ENCODE measurements at places on chromosomes 2 and 18.

DNA sequence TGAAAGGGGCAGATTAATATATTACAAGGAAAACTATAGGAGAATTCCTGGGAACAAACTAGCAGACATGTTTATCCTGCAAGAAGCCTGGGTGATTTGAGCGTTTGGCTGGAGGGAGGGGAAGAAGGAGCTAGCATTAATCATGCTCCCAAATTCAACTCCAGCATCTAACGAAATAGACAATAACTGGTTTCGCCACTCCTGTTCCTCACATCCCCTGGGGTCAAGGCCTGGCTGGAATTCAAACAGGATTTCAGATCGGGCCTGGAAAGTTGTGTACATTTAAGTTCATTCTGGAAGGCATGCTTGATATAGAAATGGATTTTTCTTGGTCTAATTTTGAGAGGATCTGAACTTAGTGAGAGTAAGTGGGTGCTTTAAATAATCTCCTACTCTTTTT is 126.1 kb upstream of the CTAGE1 start:
- no peak for DNase-seq

DNA sequence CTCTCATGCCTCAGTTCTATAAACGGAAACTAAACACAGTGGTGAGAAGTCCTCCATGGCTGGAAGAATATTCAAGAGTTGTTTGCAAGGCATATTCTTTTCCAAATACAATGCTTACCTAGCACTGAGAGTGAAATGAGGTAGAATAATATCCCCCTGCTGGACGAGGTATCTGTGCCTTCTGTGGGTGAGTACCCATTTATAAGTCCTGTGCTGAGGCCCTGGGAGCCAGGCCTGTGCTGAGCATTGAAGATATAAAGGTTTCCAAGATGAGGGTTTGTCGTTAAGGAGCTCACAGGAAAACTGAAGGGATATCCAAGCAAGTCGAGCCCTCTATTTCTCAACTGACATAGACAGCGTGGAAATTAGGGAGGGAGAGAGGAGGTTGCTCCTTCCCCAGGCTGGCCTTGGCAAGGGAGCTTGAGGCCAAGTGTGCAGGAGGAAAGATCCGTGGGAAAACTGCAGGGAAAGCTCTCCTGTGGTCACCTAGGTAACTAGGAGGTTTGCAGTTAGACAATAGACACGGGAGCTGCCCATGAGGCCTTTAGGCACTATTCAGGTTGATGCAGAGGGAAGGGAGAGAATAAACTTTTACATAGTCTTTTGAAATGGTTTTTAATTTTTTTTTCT is 17.6 kb downstream of the PTPRM start:
- no peak for DNase-seq

DNA sequence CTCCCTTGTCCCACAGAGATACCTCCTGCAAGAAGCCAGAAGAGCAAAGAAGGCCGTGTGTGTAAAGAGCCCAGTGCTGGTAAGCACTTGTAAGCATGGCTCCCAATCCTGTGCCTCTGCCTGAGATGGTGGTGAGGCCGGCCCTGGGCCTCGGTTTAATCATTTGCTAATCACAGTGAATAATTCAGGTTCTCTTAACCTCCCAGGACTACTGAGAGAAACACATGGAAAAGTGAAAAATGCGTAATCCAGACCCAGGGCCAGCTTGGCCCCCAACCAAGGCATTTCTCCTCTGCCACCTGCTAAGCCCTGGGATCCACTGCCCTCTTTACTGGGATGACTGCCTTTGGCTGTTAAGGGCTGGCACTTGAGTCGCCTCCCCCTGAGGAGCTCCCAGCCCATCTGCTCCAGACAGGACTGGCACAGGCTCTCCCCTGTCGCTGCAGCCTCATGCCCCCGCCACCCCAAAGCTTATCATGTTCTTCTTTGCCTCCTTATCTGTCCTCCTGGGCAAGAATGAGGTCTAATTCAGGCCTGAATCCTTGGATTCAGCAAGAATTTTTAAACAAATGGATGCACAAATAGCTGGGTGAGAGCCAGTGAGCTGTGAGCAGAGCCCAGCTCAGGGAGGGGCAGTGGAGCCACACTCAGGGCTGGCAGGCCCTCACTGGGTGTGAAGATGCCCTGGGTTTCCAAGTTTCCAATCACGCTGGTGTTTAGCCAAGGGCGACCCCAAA is 193.9 kb upstream of the HS6ST1 start:
- no peak for DNase-seq

- no peak for DNase-seq
Observed at GRCh38 chr18:34880882-34881834, 160.1 kb upstream of the MAPRE2 start.

DNA sequence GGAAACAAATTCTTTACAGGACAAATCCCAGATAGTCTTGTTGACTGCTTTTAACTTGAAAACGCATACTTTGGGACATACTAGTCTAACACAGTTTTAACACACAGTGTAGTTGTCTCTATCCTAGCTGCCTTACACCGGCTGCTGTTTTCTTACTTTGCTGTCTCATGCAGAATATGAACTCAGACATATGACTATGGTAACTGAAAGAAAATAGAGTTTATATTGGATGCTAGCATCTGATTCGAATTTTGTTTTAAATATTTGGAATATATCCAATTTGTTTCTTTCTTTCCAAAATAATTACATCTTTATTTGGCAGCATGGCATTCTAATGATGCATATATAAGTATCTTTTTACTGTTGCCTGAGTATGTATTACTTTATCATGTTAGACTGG is 69.8 kb downstream of the ANKRD12 start:
- DNase-seq, result no peak

- no peak for DNase-seq
Observed at GRCh38 chr2:152097290-152097800, 1.5 kb downstream of the CACNB4 start.

- DNase-seq, result no peak
Observed at GRCh38 chr2:163205589-163206254, 367.2 kb upstream of the KCNH7 start.

DNA sequence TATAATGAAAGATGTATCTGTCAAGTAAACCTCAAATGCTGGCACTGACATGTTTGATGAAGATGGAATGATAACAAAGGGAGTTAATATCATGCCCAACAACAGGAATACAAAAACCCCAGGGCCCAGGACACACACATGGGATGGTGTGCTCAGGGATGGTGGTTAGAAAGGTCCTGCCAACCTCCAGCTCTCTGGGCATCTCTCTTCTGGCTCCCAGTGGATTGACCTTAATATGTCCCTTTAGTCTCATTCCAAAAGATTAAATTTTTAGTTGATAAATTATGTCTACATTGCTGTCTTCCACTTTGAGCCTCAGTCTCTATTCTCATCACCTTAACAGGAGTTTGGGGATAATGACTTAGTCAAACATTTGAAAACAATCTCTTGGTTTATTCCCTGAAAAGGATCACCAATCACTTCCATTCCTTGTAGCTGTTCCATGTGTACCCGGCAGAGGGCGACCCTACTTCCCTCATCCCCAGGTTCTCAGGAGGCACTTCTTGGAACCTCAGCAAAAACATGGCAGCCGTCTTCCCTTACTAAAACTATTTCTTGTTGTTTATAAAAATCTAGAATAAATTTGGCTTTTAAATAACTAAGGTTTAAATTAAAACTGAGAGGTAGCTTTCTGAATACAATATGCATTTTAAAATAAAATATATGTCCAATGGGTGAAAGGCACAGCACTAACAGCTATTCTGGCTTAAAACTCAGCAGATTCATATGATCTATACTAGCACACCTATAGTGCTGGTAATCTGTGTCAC is 29.6 kb downstream of the MCEE start:
- DNase-seq, result peak; percentile 59

GRCh38 chr2:54880428-54880827 is 157.0 kb downstream of the EML6 start:
- DNase-seq, result no peak

GRCh38 chr2:194346193-194346592 is 1310.8 kb upstream of the SLC39A10 start:
- no peak for DNase-seq

DNA sequence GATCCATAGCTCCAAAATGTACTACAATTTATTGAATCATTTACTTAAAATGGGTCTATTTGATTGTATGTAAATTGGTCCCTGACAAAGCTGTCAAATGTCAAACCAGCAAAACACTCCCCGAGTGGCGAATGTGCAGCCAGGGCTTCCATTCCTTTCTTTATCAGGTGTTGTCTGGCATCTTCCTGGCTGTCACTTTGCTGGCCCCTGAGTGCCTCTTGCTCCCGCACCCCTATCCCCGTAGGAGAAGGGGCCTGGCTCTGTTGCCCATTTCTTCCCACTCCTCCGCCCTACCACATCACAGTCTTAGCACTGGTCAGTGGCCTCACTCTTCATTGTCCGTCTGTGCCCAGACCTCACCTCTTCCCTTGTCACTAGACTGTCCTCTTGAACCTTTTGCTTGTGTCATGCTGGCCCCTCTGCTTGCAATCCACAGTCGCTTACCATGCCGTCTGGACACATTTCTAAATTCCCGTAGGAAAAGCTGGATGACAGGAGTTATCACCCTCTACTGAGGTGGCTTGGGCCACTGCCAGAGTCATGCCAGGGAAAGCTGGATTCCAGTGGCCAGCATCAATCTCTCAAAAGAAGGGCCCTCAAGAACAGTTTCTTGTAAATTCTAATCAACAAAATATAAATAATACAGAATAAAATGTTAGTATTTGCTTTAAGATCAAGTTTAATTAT is 15.4 kb downstream of the UBE2F start:
- no peak for DNase-seq

DNA sequence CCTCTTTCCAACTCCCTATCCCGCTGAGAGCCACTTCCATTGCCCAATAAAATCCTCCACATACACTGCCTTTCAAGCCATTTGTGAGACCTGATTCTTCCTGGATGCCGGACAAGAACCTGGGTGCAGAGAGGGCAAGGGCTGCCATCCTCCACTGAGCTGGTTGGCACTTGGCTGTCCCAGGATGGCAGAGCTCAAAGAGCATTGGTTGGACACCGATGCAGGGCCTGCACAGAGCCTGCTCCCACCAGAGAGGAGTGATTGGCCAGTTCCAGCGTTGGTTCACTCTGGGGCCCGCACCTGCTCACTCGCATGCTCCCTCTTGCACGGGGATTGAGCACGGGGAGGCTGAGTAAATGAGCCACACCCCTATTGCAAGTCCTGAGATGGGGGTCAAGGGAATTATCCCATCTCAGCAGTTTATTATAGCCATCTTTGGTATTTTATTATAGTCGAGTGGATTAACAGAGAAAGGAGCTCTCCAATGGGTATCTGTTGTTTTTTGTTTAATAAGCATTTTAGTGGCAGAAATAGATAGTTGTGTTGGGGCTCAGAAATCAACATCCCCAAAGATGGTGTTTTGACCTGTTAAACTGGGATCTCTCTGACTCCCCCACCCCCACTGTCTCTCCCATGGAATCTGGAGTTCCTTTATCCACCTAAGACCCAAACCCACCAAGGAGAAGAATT is 19.8 kb upstream of the MGAT4A start:
- DNase-seq, result no peak

- no peak for DNase-seq
Observed at GRCh38 chr2:218711550-218711929, 905 bp downstream of the TTLL4 start.

DNA sequence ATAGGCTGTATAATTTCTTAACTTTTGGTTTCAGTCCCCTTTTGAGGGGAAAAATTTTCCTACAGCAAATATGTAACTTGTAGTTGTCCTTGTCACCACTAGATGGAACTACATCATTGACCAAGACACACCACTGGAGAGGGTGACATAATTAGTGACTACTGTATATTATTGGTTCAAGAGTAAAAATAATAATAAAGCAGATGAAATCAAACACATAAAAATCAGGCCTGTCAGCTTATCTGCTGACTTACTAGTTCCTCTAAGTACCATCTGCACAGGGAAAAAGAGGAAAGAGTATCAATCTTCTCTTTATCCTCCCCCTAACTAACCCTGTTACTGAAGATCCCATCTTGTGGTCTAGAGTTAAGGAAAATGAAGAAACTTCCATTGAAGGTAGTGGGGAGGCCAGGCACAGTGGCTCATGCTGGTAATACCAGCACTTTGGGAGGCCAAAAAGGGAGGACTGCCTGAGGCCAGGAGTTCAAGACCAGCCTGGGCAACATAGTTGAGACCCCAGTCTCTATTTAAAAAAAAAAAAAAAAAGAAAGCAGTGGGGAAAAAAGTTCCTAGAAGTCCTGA is 29.6 kb upstream of the ENOSF1 start:
- no peak for DNase-seq

- DNase-seq, result no peak
Observed at GRCh38 chr2:118913131-118913802, 28.7 kb upstream of the MARCO start.

- DNase-seq, result no peak
Observed at GRCh38 chr2:18795906-18796305, 206.5 kb upstream of the NT5C1B start.

DNA sequence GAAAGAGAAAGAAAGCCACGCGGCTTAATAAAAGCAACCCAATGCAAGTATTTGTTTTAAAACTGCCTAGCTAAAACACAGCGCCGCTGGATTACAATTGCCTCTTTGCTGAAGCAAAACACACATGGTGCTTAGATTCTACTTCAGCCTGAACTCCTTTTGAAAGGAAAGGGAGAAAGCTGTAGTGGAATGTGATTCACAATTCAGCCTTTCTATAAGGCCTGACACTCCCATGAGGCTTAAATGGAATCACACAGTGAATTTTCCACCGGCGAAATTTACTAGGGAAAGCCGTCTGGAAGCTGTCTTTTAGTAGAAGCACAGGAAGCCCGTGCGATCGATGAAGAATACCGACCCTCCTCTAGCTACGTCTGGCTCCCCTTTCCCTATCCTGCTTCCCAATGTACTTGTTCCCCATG is 348.0 kb downstream of the DLGAP1 start:
- DNase-seq, result no peak

- DNase-seq, result no peak
Observed at GRCh38 chr2:230684270-230685168, 28.1 kb upstream of the CAB39 start.

- no peak for DNase-seq
Observed at GRCh38 chr18:59149416-59149815, 9.7 kb downstream of the SEC11C start.

DNA sequence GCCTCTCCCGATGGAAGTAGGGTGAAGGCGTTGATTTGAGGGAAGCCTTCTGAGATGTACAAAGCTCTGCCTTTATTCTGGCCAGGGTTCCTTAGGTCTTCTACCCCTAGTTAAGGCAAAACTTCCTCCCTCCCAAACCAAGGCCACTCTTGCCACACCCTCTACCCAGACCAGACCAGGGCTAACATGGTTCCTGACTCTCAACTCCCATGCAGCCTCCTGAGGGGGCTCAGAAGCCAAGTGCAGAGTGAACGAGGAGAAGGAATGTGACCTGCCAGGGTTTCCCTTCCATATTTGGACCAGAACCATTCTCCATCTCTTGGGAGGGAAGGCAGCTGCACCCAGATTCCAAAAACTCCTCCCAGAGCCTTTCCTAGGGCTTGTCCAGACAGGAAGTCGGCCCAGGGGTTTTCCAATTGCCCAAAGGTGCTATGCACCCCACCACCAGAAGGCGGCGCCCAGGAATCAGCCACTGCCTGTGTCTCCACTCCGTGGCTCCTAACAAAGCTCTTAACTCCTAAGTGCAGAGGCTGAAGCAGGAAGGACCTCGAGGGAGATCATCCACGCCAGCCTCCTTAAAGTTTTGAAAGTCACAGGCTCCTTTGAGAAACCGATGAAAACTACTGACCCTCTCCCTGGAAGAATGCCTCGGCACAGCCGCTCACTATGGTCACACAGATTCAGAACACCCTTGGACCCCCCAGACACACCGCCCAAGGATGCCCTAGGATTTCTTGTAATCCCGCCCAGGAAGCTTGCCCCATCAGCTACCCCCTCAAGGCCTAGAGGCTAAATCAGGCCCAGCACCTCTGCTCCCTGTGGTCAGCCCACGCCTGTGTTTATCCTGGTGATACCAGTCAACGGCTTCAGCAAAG is 157.8 kb downstream of the SMAD2 start:
- peak; percentile 71 for DNase-seq
